Activated CD4-positive, alpha-beta T cell treated with anti-CD3 and anti-CD28 coated beads, Interleukin-2, amount 50 U/mL, for 4 hours (primary cell): ENCODE measurements at places on chromosomes 12 and 14.

DNA sequence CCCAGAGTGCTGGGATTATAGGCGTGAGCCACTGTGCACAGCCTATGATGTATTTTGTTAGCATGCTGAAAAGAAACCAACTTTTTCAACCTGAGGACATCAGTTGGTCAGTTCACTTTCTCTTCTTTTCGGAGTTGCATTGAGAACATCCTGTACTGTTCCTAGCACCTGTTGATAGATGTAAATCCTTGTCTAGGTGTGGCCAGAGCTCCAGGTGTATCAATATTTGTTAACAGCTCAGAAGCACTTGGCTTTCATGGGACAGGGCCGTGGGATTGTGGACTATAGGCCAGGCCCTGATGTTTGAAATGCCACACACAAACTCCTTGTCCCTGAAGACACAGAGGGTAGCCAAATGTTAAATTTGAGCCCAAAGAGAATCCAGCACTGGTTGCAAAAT, 14.9 kb downstream of the HCAR2 start:
- DNase-seq = no peak

DNA sequence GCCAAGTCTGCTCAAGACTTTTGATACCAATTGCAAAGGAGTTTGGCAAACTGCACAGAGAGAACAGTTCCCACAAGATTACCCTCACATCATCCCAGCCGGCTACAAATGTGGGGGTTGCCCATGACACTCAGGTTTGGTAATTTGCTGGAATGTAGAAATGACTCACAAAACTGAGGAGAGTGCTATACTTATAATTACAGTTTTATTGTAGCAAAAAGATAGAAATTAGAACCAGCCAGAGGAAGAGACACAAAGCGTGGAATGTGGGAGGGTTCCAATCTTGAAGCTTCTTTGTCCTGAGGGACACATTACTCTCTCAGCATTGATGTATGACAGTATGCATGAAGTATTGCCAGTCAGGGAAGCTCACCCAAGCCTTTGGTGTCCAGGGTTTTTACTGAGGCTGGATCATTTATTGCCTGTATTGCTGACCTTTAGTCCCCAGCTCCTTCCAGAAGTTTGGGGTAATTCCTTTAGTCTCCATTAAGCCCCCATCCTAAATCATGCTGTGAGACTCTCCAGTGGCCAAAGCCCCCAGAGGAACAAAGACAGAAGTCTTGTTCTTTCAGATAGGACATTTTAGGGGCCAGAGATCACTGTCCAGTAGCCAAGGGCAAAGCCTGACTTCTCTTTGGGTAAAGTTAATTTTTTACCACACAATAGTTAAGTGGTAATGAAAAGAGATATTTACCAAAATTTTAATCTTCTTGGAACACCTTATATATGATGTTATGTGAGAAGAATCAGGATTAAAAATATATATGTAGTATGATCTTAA, 9.9 kb downstream of the TBK1 start:
- no peak for DNase-seq

GRCh38 chr12:62760779-62761178, 174.2 kb downstream of the PPM1H start:
- no peak for DNase-seq

- no peak for DNase-seq
Observed at GRCh38 chr14:50318031-50318626, 6.0 kb downstream of the DMAC2L start.

DNA sequence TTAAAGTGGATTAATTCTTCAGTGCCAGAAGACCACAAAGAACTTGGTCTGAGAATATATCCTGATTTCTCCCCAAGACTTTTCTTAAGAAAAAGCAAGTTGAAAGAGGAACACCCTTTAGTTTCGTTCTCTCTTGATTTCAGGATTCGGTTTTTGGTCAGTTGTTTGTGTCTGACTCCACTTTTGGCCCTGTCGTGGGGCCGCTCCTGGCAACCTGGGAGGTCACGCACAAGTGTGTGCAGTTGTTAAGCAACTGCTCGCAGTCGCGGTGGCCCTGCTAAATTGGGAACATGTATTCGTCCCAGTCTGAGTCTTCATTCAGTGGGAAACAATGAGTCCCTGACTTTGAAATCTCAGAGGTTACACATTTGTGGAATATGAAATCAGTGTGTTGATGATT, 68.7 kb downstream of the RGS6 start:
- DNase-seq = no peak

DNA sequence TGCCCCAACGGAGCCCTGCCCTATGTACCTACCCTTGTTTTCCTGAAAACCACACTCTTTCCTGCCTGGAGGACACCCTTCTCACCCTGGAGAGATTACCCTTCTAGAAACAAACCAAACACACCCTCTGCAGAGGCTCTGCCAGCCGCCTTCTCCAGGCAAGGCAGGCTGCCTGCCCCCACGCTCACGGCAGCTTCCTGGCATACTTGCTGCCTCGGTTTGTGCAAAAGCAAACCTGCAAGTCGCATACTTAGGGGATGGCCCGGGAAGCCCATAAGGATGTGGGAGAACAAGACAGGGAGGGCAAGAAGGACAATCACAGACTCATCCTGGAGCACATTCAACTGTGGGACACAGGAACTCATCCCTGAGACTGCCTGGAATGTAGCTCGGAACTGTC, 154.0 kb upstream of the DIO3 start:
- DNase-seq = no peak

DNA sequence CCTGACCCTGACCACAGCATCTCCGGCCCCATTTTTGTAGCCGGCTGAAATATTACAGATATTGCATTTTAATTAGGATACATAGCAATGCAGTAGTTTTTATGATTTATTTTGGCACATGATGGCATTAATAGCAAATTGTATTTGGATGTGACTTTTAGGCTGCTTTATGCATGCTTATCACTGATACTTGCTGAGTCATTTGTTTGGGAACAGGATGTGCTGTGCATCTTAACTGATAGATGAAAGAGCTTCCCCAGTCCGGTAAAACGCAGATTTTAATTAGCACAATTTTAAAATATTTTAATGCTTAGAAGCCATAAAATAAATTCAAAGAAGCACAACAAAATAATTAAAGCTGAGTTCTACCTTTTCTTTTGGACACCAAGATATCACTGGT, 90.7 kb downstream of the OTOGL start:
- no peak for DNase-seq

- no peak for DNase-seq
Observed at GRCh38 chr12:42791399-42791798, 201.9 kb upstream of the PRICKLE1 start.

DNA sequence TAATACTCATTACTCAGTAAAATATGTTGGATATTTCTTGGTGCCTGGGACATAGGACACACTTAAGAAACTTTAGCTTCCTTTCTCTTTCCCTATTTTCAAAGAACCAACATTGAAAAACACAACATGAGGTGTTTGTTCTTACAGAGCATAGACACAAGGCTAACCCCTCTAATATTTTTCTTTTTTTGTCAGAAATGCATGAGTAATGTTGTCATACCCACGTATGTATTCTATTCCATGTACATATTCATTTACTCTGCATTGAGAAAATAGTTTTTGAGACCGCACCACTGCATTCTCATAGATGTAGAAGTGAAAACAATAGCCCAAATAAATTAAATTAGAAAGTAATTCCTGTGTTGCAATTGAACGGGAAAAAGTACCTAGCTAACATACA, 13.0 kb downstream of the PAX9 start:
- DNase-seq = no peak

DNA sequence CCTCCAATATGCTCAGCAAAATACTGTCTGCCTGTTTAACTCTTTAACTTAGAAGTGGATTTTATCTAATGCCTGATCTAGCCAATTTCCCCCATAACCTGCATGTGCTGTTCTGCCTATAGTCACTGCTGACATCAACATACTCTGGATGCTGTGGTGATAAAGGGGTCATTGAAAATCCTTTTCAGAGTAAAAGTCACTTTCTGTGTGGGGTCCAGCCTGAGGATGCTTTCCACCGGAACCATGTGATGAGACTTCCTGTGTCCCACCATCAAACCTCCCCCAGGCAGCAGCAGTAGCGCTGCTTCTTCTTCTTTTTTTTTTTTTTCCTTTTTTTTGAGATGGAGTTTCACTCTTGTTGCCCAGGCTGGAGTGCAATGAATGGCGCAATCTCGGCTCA, 607.0 kb downstream of the BCL11B start:
- DNase-seq = no peak

GRCh38 chr14:69755784-69756183, 11.2 kb upstream of the SRSF5 start:
- DNase-seq = no peak

GRCh38 chr12:47773858-47774580, 981 bp downstream of the SLC48A1 start:
- DNase-seq = no peak

GRCh38 chr14:103628684-103629502, at the start of gene KLC1:
Gene KLC1, plus strand, starts transcription at chr14:103629211. Its CDS starts 25,354 bp downstream, at chr14:103654565.
- DNase-seq = peak; percentile 78

GRCh38 chr12:6342140-6342889, 439 bp upstream of the TNFRSF1A start:
- DNase-seq = no peak

DNA sequence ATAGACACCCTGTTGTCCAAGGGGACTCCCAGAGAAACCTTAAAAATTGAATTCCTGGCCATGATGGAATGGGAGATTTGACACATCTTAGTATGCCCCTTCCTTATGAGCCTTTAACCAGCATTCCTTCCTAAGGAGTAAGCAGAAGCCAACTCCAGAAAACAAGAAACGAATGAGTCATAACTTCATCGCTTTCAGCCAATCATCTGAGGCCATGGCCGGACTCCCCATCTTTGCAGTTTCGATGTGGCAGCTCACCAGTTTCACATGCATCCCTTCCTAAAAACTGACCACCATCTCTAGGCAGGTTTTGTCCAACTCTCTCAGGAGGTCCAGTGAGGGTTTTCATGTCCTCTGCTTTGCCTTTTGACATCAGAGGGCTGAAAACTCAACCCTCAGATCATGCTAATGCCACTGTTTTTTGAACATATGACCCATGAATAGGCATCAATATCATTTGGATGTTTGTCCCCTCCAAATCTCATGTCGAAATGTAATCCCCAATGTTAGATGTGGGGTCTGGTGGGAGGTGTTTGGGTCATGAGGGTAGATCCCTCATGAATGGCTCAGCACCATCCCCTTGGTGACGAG, 19.9 kb downstream of the DAAM1 start:
- DNase-seq = no peak

GRCh38 chr12:72295744-72296143, 23.6 kb downstream of the TRHDE start:
- no peak for DNase-seq

- DNase-seq = no peak
Observed at GRCh38 chr14:26791117-26791806, 193.4 kb upstream of the NOVA1 start.

GRCh38 chr12:56521209-56521589, 421 bp upstream of the RBMS2 start:
- no peak for DNase-seq

GRCh38 chr12:119594399-119594730, 791 bp downstream of the TMEM233 start:
- no peak for DNase-seq

DNA sequence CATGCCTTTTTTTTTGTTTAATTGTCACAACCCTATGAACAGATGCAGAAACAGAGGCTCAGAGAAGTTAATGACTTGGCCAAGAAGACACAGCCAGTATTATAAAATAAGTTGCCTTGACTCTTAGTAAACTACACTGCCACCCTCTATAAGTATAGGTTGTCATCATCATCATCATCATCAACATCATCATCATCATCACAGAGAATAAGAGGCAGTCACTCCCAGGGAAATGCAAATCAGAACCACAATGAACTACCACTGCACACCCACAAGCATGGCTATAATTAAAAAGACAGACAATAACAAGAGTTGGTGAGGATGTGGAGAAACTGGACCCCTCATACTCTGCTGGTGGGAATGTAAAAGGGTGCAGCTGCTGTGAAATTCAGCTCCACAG, 23.2 kb upstream of the C12orf76 start:
- DNase-seq = no peak

- no peak for DNase-seq
Observed at GRCh38 chr12:131457331-131458047, 253.4 kb upstream of the SFSWAP start.

DNA sequence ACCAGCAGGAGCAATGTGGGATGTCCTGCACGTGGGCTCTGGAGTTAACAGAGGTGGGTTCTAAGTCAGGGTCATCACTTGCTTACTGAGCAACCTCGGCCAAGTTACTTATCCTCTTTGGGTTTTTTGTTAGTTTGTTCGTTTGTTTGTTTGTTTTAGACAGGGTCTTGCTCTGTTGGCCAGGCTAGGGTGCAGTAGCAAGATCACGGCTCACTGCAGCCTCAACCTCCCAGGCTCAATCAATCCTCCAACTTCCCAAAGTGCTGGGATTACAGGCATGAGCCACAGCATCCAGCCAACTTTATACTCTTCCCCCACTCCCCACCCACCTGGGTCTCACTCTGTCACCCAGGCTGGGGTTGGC, 78.4 kb downstream of the SETD3 start:
- DNase-seq = no peak

GRCh38 chr12:80205960-80206359, 106.6 kb downstream of the OTOGL start:
- DNase-seq = no peak

DNA sequence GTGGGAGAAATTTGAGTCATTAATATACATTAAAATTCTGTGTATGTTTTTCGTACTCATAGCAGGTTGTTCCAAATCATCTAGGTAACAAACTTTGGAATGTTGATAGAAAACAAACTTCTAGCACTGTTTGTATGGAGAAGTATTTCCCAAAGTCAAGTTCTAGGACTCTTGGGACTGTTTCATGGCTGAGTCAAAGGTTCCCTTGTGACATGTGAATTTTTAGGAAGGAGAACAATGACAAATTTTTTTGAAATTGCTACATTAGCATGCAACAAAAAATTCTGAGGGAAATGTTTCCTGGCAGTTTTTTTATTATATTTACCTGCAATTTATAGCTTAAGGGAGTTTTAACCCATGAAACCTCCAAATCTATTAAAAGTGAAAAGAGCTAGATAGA, 73.8 kb downstream of the RASSF8 start:
- DNase-seq = no peak

GRCh38 chr12:69931569-69931968, 106.5 kb downstream of the MYRFL start:
- no peak for DNase-seq

- DNase-seq = no peak
Observed at GRCh38 chr14:100223332-100224201, 15.4 kb upstream of the YY1 start.

GRCh38 chr12:116551952-116552772, 7.0 kb upstream of the MAP1LC3B2 start:
- DNase-seq = no peak

GRCh38 chr12:16610743-16611142, 4.8 kb upstream of the LMO3 start:
- no peak for DNase-seq

GRCh38 chr14:93734086-93734822, 54.0 kb downstream of the PRIMA1 start:
- DNase-seq = no peak

DNA sequence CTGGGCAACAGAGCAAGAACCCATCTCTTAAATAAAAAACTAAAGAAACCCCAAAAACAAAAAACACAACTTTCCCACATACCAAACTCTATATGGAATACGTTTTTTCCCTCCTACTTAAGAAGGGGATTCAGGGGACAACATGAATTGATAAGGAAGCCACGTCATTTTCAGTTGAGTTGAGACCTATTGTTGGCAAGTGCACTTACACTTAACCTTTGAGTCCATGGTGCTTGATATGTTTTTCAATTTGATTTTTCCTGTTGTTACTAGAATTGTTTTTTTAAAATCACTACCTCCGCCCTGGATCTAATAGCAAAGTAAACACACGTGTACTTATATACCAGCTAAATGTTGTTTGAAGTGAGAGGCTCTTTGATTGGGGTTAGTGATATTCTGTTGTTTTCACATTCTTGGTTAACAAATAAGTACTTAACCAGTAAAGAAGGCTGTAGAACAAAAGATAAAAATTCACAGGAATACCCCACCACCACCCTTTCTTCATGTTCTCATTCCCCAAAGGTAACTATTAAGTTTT, 2.0 kb downstream of the FAM177A1 start:
- DNase-seq = no peak
